Stomach (tissue), 19 donors: ENCODE measurements at places on chromosomes 2 and 18. TPM values are rescaled to one million over a fixed set of nuclear protein-coding genes. Genes with fewer than 3 reads are reported as not detected.
A peak's percentile ranks its signal among the peaks of the same experiment; 100 is the strongest.

Gene RGPD3
- total RNA-seq: not detected

Gene LOXHD1
- total RNA-seq: 1.3 TPM

Gene KIF5C
- 4.3 TPM for total RNA-seq

- no peak for DNase-seq
Observed at GRCh38 chr18:840023-840408, 28.0 kb upstream of the YES1 start.

DNA sequence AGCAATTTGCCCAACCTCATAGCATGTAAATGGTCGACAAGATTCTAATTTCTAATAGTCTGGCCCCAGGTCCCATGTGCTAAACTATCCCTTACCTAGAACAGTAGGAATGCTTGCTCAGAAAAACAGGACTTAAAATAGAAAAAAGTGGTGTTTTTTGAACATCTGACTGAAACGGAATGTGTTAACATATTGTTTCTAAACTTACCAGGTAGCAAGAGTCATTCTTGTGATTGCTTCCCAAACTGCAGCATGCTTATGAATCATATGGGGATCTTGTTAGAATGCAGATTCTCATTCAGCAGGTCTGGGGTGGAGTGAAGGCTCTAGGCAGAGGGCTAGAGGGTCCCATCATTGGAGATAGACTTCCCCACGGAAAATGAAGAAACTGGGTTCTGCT lies 5.8 kb upstream of the SLC20A1 start:
- no peak for DNase-seq

DNA sequence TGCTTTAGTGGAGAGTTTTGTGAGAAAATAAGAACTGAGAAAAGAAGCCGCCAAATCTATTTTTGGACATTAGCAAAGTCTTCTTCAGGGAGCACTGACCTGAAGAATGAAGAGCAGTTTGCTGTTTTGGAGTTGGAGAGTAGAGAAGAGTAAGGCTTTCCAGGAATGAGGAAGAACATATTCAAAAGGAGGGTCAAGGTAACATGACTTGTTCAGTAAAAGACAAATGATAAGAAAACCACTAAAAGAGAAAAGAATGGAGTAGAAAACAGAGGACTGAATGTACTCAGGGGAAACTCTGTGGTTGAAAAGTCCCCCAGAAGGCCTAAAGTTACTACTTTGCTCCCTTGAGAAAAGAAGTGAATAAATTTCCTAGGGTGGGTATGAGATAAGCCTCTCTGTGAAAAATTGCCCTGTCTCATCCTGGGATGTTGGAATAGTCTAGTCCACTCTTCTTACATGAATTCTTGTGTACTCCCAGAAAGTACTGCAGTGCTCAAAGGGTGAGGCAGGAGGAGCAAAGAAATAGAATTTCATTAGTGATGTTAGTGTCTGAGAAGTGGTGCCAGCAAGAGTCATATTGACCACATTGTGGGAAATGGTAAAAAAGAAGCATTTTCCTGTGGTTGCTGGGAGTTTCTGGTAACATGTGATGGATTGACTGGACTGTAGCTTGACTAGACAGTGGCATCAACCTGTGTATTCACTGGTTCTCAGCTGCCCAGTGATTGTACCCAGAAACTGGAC lies 27.8 kb downstream of the MBD5 start:
- no peak for DNase-seq

- no peak for DNase-seq
Observed at GRCh38 chr2:158668001-158668765, 126.9 kb upstream of the DAPL1 start.

DNA sequence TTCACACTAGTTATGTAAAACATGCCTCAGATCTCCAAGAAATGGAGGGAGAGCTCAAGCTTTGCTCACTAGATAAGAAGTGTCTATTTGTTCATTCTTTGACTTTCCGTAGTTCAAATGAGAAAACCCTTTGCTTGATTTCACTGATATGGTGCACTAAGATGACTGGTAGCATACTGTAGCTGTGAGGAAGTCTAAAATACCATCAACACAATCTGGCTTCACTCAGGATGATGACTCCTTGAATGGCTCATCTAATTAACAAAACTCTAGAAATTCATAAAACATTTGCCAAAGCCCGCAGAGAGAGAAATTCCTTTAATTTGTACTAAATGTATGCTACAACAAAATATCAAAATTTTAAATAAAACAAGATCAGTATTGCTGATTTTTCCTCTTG lies 152.8 kb upstream of the STK17B start:
- DNase-seq: no peak

- peak; percentile 79 for DNase-seq
Observed at GRCh38 chr18:55779691-55780585, 191.9 kb upstream of the TCF4 start.

DNA sequence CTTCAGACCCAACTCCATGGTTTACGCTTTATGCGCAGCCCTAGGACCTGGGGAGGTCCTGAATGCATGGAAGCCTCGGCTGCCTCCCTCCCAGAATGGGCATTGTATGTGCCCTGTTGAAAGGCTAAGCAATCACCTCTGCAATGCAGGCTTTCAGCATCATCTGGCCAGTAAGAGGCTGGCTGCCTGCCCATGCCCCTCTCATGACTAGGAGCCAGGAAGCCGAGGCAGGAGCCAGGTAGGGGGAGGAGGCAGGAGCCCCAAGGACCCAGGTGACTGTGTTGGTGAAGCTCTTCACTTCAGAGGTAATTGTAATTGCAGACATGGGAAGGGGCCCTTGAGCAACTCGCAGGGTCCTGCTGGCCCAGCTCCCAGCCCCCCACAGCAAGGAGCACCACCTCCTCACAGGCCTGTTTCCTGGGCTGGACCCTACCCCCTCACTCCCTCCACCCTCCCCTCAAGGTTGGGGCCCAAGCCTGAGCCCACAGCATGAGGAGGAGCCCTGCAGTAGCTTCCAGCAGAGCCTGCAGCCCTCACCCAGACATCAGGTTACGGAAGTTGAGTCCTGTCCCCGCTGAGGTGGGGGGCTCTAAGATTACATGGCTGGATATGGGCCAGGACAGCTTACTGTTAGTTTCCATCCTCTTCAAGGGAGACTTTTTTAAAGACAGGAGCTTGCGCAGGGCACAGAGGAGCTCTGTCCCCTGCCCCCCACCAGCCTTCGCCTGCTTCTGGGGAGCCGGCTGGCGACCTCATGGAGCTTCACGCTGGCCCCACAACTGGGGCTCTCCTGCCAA lies 21.9 kb downstream of the CRACDL start:
- peak; percentile 64 for DNase-seq

DNA sequence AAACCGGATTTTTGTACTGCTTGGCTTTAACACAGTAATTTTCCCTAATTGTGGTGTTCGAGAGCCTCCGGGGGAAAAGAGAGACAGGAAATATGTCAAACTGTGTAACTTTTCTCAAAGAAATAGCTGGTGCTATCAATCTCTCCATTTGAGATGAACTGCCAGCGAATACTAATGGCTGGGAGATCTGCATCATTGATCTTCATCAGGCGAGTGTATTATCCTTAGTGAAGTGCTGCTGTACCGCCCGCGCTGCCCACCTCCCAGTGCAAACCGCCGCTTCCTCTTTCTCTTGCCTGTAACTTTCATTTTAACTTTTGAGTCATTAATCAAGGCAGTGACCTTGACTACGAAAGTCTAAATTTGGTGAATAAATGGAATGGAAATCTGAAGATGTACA lies 246.1 kb upstream of the ST6GAL2 start:
- DNase-seq: no peak

DNA sequence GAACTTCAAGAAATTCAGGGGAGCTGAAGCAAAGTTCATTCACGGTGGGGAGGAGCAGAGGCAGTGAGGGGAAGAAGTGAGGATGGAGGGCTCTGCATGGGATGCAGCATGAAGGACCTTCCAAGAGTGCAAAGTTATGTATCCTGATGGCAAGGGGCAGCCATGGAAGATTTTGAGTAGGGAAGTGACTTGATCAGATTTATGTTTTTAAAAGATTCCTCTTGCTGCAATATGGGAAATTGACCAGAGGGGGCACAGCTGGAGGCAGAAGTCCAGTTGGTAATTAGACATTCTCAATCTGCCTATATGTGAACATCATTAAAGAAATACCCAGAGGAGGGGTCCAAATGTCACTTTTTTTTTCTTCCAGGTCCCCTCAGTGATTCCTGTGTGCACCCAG lies 21.5 kb upstream of the ANXA4 start:
- no peak for DNase-seq

DNA sequence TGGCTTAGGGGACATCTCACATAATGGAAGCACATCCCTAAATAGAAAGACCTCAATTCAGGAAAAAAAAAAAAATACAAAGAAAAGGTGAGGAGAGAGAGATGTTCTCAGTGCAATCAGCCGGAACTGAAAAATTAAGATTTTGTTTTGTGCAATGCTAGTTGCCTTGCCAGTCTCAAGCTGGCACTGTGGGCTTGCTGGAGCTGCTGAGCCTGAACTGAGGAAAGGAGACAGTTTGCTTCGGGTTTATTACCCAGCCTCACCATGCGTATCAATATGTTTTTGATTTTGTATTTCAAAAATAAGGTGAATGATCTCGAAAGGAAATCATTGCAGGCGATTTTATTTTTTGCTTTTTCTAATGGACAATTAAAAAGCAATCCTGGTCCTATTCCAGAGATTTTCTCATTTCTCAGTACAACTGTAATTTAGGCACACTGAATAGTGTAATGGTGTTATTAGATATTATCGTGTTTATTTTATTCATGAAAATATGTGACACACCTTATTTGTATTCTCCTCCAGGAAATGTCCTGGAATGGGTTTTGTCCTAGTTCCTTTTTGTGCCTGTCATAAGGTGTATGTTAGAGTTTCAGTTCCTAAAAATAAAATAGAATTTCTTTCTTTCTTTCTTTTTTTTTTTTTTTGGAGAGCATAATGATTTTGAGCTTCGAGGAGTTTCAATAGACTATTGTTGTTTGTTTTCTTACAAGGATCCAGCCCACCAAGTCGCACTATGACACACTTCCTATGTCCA lies 72.8 kb upstream of the ZEB2 start:
- DNase-seq: no peak

- DNase-seq: peak; percentile 15
Observed at GRCh38 chr2:95063086-95063958, 37.8 kb downstream of the MAL start.

DNA sequence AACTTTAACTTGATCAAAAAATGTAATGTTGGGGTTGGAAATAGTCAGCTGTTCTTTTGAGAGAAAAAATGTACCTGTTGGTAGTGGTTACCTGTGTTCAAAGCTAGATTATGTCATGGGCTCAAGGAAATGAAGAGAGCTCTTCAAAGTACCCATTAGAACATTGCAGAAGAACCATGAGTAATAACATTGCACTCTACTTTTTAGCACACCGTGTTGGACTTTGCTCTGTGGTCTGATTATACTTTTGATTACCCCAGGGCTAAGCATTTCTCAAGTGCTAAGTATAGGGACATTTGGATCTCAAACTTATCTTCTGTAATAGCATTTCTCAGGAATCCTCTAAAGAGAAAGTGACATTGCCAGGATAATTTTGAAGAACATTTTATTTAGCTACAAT lies 1122.8 kb upstream of the CELF4 start:
- DNase-seq: no peak

- no peak for DNase-seq
Observed at GRCh38 chr2:100283724-100284501, 38.4 kb downstream of the LONRF2 start.
